Activated T-cell treated with anti-CD3 and anti-CD28 coated beads, Interleukin-2, amount 50 U/mL, for 24 hours (primary cell): ENCODE measurements at places on chromosomes 3 and 15.

DNA sequence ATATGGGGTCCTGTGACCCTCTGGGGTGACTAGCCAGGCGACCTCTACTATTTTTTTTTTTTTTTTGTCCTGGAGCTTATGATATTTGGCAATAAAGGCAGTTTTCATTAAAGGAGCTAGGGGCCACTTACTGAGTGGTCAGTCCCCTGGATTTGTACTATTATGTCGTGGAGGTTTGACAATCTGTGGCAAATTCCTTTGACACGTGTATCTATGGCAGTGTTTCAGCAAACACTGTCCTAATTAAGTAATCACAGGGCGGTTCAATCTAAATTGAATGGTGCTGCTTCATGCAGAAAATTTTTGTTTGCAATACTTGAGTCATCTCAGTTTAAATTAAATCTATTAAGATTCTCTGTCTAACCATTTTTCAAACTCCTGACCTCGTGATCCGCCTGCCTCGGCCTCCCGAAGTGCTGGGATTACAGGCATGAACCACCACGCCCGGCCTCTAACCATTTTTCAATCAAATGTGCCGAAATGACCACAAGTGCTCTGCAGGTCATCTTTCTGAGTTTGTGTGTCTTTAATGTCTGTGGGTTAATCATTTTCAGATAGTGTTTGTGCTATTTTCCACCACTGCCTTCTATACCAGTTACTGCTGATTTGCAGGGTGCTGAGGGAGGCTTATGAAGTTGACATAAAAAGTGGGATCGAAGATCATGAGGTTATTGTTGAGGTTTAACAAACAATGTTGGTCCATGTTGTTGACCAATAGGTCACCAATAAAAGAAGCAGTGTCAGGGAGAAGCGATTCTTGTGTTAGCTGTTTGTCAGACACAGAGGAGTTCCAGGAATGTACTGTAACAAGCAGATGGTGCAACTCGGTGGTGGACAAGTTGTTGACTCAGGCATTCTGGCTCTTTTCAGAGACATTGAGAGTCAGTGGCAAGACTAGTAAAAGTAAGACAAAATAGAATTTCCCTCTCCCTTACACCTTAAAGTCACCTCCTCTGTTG, 18.6 kb upstream of the SLC2A2 start:
- H3K4me1 ChIP-seq, result no peaks in the 10 kb centered on the region
- no peak for DNase-seq
- H3K4me3 ChIP-seq, result no peak overlapping the region
- no peaks in the 10 kb centered on the region for H3K36me3 ChIP-seq

DNA sequence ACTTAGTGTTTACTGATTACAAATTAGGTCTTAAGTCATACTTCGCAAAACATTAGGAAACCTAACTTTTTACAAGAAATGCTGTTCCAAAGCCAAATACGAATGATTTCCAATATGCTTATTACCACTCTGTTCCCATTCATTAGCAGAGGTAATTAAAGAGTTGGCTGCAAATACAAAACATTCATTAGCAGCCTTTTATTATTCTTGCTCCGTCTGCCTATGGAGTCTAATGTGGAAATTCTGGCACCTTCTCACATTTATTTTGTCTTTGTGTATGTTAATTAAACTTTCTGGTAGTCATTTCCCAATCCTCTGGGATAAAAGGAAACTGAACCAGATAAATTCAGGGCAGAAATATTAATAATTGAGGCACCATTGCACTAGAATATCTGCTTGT, 689.0 kb downstream of the PLOD2 start:
- H3K27me3 ChIP-seq, result no peaks in the 10 kb centered on the region
- H3K4me1 ChIP-seq, result no peaks in the 10 kb centered on the region
- no peak for DNase-seq
- H3K27ac ChIP-seq, result no peak overlapping the region
- no peak overlapping the region for H3K4me3 ChIP-seq
- no peaks in the 10 kb centered on the region for H3K36me3 ChIP-seq

DNA sequence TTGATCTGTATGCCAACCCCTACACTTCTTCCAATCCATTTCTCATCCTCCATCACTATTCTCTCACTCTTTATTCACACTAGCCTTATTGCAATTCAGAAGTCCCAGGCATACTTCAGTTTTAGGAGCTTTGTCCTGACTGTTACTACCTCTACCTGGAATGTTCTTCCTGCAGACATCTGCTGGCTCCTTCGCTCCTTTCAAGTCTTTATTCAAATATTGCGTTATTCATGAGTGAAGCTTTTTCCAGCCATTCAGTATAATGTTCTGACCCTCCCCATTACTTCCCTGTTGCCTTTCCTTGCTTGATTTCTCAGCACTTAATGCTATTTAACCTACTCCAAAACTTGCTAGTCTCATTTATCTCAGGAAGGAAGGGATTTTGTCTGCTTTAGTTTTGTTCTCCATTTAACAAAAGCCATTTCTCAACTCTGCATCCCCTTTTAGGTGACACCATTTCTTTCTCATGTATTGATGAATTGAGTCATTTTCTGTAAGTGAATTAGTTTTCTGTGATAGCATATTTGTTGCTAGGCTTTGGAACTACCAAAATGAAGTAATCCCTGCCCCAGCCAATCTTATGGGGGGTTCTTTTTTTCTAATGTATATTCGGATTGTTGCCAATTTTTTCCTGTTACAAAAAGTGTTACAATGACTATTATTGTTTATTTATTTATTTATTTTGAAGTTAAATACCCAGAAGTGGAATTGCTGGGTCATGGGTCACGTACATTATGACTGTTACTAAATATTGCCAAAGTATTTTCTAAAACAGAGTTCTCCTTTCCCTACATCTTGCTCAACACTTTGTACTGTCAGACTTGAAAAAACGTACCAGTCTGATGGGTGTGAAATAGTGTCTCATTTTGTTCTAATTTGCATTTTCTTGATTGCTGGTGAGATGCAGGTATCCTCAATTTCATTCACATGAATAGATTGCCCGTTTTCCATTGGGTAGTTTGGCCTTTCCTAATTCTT, 9.4 kb downstream of the ATP11B start:
- peaks cover 70% of the 10 kb centered on the region for H3K4me1 ChIP-seq
- H3K36me3 ChIP-seq, result peaks cover 9% of the 10 kb centered on the region
- no peaks in the 10 kb centered on the region for H3K27me3 ChIP-seq
- DNase-seq, result no peak

- H3K27ac ChIP-seq, result peak overlapping the region; percentile 88
- H3K36me3 ChIP-seq, result peaks cover 81% of the 10 kb centered on the region
- DNase-seq, result no peak
- peak overlapping the region; percentile 13 for H3K4me3 ChIP-seq
- H3K4me1 ChIP-seq, result peaks cover 86% of the 10 kb centered on the region
These were observed 17.1 kb downstream of the ZBED2 start for GRCh38 chr3:111577798-111578685.

DNA sequence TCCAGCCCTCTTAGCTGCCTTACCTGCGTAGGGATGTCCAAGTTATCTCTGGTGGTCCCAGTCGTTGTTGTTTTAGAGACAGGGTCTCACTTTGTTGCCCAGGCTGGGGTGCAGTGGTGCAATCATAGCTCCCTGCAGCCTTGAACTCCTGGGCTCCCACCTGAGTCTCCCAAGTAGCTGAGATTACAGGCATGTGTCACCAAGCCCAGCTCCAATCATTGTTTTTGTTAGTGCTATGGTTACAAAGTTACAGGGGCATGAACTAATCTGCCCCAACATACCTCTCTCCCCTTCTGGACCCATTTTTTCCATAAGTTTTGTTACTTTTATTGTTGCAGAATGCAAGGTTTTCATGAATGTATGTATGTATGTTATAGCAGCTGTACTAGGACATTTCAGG, 54.7 kb downstream of the CTDSPL2 start:
- no peak overlapping the region for H3K27ac ChIP-seq
- DNase-seq, result no peak
- H3K4me1 ChIP-seq, result peaks cover 45% of the 10 kb centered on the region
- no peaks in the 10 kb centered on the region for H3K27me3 ChIP-seq
- H3K4me3 ChIP-seq, result no peak overlapping the region

GRCh38 chr15:100332231-100332630, 9.5 kb downstream of the ADAMTS17 start:
- H3K4me1 ChIP-seq, result peaks cover 87% of the 10 kb centered on the region
- no peaks in the 10 kb centered on the region for H3K36me3 ChIP-seq
- no peak overlapping the region for H3K4me3 ChIP-seq
- no peak overlapping the region for H3K27ac ChIP-seq
- DNase-seq, result no peak

GRCh38 chr3:5579946-5580345, 392.4 kb downstream of the EDEM1 start:
- no peaks in the 10 kb centered on the region for H3K27me3 ChIP-seq
- H3K4me1 ChIP-seq, result no peaks in the 10 kb centered on the region
- no peaks in the 10 kb centered on the region for H3K36me3 ChIP-seq
- no peak overlapping the region for H3K4me3 ChIP-seq

GRCh38 chr15:71572452-71573053, 237.8 kb upstream of the NR2E3 start:
- H3K4me1 ChIP-seq, result no peaks in the 10 kb centered on the region

GRCh38 chr3:119786409-119786808, 4.5 kb downstream of the NR1I2 start:
- H3K27me3 ChIP-seq, result no peaks in the 10 kb centered on the region
- DNase-seq, result no peak
- no peak overlapping the region for H3K27ac ChIP-seq
- no peaks in the 10 kb centered on the region for H3K4me1 ChIP-seq
- no peaks in the 10 kb centered on the region for H3K36me3 ChIP-seq
- H3K4me3 ChIP-seq, result no peak overlapping the region

DNA sequence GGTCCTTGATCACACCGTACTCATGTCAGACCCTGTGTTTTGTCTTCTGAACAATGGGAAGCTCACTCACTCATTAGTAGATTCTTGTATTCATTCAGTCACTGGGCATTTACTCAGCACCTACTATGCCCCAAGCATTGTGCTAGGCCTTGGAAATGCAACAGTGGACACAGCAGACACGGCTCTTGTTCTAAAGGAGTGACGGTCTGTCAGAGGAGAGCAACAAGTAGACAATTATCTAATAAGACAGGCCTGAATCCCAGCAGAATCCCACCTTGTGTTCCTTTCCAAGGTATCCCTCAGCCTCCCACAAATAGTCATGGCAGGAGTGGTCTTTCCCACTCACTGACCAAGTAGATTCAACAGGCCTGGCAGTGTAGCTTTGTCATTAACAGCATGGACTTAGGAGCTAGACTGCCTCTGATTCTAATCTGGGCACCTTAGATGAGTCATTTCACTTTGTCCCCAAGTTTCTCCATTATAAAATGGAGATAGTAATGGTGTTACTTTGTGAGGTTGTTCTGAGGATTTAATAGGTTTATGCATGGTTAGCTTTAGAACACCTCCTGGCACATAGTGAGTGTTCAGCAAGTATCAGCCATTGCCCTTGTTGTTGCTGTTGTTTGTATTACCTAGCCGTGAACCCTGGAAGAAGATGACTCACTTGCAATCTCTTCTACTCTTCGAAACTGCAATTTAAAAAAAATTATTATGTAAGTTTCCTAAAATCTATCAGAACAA, 69.1 kb downstream of the SSUH2 start:
- no peak overlapping the region for H3K27ac ChIP-seq
- DNase-seq, result no peak
- H3K36me3 ChIP-seq, result no peaks in the 10 kb centered on the region
- no peaks in the 10 kb centered on the region for H3K27me3 ChIP-seq
- no peak overlapping the region for H3K4me3 ChIP-seq

- no peak overlapping the region for H3K27ac ChIP-seq
- peaks cover 17% of the 10 kb centered on the region for H3K4me1 ChIP-seq
- H3K27me3 ChIP-seq, result peaks cover 45% of the 10 kb centered on the region
- DNase-seq, result no peak
- H3K4me3 ChIP-seq, result peak overlapping the region; percentile 66
These were observed 40.5 kb upstream of the ROPN1 start for GRCh38 chr3:124032311-124032880.

GRCh38 chr15:81887912-81888311, 157.9 kb downstream of the MEX3B start:
- no peaks in the 10 kb centered on the region for H3K4me1 ChIP-seq
- no peak for DNase-seq
- no peak overlapping the region for H3K4me3 ChIP-seq
- peaks cover 5% of the 10 kb centered on the region for H3K27me3 ChIP-seq
- H3K36me3 ChIP-seq, result no peaks in the 10 kb centered on the region
- H3K27ac ChIP-seq, result no peak overlapping the region

DNA sequence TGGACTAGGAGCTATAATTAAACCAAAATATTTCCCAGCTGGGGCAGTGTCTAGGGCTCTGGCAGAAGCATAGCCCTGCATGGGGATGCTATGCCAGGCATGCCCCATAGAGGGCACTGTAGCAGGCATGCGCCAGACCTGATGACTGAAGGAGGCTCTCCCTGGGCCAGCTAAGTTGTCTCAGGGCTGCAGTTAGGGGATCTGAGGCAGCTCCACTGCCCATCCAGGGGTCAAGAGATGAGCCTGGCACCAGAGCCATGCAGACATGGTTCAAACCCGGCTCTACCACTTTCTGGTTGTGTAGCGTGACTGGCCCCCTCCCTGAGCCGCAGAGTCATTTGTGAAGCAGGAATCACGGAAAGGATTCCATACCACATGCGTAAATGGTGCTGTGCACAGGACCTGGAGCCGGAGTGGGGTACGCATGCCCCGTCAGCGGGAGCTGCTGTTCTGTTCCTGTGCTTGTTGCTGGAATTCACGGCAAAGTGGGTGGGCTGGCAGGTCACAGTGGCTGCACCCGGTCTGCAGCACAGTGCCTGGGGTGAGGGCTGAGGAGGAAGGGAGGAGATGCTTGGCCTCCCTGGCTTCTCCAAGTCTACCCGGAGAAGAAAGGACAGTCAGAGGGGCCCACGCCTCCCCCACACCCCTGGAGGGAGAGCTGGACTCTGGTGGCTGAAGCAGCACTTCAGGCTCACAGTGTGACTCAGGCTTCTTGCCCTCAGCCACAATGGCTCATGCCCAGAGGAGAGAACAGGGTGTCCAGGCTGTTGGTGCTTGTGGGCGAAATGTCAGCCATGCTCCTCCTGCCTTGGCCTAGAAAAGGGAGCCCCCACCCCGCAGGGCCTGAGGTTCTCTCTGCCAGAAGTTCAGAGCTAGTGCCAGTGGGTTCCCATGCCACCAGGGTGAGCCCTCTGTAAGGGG, 43.1 kb downstream of the DNASE1L3 start:
- peaks cover 27% of the 10 kb centered on the region for H3K36me3 ChIP-seq
- H3K4me1 ChIP-seq, result no peaks in the 10 kb centered on the region
- DNase-seq, result peak; percentile 78
- H3K4me3 ChIP-seq, result no peak overlapping the region
- no peaks in the 10 kb centered on the region for H3K27me3 ChIP-seq

- H3K27me3 ChIP-seq, result peaks cover 12% of the 10 kb centered on the region
- H3K4me1 ChIP-seq, result no peaks in the 10 kb centered on the region
- H3K27ac ChIP-seq, result no peak overlapping the region
- no peaks in the 10 kb centered on the region for H3K36me3 ChIP-seq
- no peak for DNase-seq
These were observed 26.5 kb downstream of the RTP1 start for GRCh38 chr3:187223799-187224198.

DNA sequence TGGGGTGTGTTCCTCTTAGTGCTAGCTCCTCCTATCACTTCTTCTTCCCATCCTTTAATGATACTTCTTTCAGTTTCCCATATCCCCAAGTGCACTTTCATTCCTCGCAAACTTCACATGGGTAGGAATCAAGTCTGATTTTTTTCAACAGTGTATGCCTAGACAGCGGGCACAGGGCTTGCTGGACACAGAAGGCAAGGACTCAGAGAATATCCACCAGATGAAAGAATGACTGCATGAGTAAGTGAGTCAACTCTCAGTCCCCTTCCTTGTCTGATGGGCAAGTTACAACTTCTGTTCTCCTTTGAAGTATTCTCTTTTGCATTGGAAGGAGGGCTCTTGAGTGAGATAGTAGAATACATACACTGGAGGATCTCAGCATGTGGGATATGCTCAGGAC, 3.1 kb upstream of the SQOR start:
- H3K4me1 ChIP-seq, result peaks cover 16% of the 10 kb centered on the region
- DNase-seq, result no peak
- H3K27me3 ChIP-seq, result no peaks in the 10 kb centered on the region
- H3K27ac ChIP-seq, result peak overlapping the region; percentile 0
- H3K4me3 ChIP-seq, result no peak overlapping the region
- peaks cover 7% of the 10 kb centered on the region for H3K36me3 ChIP-seq
